ENCODE measurements at places on chromosomes 2 and 18.

DNA sequence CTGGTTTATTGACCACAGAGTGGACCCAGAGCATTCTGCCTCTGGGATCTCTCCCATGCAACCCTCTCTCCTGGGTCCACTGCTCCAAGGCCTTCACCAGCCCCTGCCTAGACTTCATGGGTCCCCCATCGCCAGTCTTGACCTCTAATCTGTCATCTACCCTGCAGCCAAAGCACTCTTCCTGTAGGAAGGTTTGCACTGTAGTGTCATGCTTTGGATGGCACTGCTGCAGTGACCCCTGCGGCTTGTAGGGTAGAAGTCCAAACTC, 41.7 kb downstream of the MYO7B start:
- no peak for DNase-seq

DNA sequence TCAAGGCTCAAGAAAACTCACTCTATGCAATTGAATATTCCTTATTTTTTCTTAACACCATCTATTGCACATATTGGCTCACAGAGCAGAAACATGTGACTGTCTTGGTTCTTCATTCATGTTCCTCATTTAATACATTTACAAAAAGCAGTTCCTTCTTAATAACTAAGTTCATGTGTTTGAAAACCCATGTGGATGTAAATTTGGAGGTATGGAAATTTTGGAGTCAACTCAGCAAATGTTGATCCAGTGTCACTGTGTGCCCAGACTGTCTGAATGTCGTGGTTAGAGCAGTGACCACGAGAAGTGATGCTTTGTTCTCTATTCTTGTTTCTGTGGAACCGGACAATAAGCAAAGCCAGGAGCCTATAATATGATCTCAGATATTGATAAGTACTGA, 299.1 kb downstream of the SETBP1 start:
- no peak for DNase-seq

- DNase-seq, result no peak
Observed at GRCh38 chr2:52597346-52597745, 1170.3 kb upstream of the CHAC2 start.

DNA sequence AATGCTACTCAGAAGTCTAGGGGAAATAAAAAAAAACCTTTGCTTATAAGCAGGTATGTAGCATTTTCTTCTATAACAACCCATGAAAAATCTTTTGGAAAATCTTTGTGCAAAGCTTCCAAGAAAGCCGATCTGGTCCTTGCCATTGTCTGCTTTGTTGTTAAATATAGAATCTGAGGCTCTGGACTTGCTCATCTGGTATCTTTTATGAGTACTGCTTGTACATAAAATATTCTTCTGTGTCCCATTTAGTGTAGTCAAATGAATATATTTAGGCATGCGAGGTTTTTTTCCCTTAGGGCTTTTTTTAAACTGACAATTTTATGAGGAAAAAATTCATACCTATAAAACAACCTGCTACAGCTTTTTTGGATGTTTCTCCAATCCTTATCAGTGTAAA, 45.0 kb upstream of the RMND5A start:
- DNase-seq, result no peak

GRCh38 chr2:112160283-112161250, 22.4 kb downstream of the FBLN7 start:
- DNase-seq, result no peak

GRCh38 chr2:223612501-223612900, 10.3 kb upstream of the SCG2 start:
- no peak for DNase-seq

DNA sequence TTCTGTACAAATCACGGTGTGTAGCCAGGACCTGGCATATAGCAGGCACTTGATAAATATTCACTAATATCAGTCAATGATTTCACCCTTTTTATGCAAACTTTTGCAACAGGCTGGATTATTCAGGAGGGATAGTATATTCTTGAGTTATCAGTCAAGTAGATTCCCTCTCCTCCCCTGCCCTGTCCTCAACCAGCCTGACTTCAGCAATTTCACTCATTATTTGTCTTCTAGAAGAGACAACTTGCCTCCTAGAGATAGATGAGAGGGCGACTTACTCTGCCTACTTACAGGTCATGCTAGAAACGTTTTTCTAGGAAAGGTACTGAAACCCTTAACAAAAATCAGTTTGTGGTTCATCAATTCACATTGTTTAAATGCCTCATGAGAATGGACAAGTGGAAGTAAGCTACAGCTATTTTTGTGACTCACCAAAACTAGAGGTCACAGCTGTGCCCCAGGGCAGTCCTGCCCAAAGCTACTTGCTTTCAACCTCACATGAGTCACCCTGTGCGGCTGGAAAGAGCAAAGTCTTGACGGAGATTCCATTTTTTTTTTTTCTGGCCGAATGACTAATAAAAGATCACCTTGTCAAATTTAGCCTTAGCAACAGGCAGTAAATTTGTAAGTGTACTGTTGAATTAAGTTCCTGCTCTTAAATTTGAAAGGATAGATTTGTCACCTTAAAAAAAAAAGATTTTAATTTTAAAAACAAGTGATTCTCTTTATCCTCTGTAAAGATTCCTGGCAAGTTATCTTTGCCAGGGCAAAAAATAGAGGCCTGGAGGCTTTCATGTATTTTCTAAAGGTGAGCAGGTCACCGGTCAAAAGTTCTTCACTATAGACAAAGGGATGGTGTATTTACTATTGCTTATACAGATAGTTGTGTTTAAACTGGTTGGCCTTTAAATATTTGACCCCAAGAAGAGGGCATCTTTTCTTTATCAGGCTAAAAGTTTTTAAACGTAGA, 109.0 kb upstream of the SLC35G4 start:
- no peak for DNase-seq

DNA sequence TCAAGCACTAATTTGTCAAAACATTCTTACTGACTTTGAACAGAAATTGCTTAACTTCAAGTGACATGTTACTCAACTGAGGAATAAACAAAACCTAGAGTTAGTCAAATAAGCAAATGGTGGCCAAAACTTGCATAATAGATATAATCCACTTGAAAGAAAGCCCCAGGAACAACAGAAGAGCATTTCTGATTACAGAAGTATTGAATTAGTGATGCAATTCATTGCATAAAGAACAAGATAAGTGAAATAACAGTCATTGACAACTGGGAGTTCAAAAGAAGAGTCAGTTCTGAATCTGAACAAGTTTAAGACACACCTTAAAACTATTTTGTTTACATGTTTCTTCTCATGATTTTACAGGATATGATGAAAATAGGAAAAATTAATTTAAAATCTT, 30.8 kb downstream of the COBLL1 start:
- no peak for DNase-seq

DNA sequence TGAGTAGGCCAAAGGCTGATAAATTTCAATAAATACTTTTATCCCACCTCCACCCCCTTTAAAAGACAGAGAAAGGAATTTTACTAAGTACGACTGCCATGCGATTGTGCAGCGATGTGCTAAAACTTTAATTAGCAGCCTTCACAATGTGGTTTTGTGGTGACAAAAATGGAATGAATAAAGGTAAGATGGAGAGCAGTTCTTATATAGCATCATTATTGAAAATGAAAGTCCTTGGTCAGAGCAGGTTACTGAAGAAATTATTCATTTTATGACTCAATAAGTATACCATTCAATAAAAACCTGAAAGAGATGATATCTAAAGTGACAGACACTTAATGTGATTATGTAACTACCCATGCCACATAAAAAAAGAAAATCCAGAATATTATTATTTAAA, 33.2 kb upstream of the MTIF2 start:
- DNase-seq, result no peak

DNA sequence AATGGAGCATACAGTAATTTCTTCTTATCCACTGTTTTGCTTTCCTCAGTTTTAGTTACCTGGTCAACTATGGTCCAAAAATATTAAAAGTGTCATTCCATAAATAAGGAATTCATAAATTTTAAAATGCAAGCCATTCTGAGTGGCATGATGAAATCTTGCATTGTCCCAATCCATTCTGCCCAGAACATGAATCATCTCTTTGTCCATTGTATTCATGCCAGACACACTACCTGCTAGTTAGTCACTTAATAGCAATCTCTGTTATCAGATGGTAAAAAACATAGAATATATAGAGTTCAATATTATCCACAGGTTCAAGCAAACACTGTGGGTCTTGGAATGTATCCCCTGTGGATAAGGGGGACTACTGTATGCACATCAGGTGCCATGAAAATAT, 872.2 kb upstream of the NXPH2 start:
- DNase-seq, result no peak

DNA sequence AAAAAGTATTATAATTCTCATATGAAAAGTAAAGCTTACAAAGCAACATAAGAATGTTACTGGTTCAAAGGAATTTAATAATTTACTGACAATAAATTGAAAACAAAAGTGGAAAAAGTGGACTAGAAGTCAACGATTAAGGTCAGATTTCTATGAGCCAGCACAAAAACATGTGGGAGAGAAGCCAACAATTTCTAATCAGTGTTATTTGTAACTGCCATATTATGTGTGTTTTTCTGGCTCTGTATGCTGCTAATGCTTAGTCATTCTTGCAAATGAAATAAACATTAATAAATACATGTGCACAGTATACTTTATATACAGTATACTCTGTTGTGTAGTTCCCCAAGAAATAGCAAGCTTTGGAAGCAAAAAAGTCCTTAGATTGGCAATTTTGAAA, 301.3 kb upstream of the RGPD4 start:
- DNase-seq, result no peak

DNA sequence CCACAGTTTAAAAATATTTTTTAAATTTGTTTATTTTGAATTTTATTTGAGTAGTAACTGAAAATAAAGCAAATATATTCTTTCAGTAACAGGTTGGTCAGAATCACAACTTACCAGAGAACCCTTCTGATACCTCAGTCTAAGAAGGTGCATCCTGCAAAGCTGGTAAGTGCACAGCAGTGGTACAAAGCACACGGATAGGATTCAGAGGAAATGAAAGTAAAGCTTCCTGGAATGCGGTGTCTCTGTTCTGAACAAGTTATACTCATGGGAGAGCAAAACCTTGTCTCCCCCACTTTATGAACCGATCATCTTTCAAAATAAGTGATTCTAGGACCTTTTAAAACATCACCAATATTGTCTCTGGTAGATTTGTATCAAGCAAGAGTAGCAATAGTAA, 398.3 kb downstream of the TMX3 start:
- DNase-seq, result no peak

DNA sequence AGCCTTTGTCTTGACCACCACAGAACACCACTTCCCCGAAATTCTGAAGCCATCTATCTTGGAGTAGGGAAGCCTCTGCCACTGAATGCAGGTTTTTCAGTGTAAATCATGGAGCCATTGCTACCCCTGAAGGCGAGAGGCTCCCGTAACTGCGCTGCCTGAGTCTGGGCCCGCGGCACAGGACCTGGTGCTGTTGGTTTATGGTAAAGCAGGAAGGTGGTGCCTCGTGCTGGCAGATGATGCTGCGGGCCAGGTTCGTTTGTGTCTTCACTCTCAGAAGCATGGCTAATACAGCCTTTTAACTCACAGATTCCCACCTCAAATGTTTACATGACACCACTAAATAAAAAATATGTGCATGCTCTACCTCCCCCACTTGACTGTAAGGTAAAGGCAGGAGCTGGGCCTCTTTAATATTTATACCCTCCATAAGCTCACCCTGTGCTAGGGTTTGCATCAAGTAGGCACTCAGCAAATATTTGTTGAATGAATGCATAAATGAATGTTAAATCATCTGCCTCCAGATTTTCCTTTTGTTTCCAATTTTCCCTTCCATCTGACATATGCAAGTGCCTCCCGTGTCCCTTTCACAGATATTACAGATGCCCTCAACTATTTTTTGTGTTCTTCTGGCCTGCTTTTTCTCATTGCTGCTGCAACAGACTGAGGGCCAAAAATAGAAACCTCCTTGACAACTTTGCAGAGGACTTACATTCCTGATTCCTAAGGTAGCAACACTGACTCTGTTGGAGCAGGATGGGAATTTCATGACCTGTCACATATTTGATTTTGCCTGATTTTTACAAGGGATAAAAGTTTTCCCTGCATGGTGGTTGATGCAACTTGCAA, 83.5 kb upstream of the CPO start:
- no peak for DNase-seq

GRCh38 chr2:5691221-5691984, 781 bp upstream of the SOX11 start:
- DNase-seq, result no peak

- DNase-seq, result no peak
Observed at GRCh38 chr2:120204022-120204405, 19.2 kb downstream of the TMEM185B start.

GRCh38 chr2:219969508-219969907, 342.1 kb downstream of the SLC4A3 start:
- DNase-seq, result no peak

DNA sequence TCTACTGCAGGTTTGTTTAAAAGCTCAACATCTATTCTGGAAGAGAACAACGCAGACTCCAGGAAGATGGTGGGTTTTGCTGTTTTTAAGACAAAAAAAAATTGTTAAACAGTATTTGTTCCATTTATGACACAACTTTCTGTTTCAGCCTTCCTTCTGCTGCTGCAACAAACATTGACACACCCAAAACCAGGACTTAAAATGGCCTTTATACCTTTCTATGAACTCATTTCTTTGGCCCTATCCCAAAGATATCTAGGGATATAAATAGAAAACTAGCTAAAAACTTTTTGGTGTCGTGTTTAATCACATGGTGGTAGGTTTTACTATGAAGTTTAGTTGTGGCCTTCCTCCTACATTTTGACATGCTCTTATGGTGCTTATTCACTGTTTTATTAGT, 964 bp upstream of the GALNT3 start:
- no peak for DNase-seq

- no peak for DNase-seq
Observed at GRCh38 chr2:169525434-169525833, 15.9 kb downstream of the KLHL41 start.

GRCh38 chr2:100285691-100286090, 36.6 kb downstream of the LONRF2 start:
- DNase-seq, result no peak

DNA sequence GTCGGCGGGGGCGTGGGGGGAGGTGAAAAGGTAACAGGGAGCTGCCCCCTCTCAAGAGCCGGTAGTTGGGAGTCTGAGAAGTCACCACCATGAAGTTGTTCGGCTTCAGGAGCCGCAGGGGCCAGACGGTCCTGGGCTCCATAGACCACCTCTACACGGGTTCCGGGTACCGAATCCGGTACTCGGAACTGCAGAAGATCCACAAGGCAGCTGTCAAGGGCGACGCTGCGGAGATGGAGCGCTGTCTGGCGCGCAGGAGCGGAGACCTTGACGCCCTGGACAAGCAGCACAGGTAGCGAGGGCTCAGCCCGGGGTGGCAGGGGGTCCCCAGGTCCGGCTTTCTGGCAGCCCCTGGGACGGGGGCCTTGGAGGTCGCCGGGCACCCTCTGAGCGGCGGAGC, 47.1 kb upstream of the ZNF519 start:
- no peak for DNase-seq

GRCh38 chr18:37453752-37454151, 111.8 kb downstream of the CELF4 start:
- DNase-seq, result no peak
